ENCODE measurements at places on chromosomes 5 and 9. TPM values are rescaled to one million over a fixed set of nuclear protein-coding genes. Genes with fewer than 3 reads are reported as not detected.

DNA sequence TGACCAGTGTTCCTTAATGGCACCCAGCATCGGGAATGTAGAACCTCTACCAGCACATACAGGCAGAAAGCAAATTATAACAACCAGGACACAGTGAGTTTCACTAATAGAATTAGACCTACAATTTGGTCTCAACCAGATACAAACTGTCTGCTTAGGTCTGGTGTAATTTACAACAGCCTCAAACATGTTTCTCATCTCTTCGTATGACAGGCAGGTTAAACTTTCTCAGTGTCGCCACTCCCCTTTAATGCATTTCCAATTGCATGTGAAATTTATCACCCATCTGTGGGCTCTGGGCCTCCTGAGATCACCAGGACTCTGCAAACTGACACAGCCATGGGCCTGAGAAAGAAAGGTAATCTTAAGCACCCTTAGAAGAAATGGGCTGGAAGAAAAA, 218.7 kb downstream of the DCP2 start:
- no peak for DNase-seq

DNA sequence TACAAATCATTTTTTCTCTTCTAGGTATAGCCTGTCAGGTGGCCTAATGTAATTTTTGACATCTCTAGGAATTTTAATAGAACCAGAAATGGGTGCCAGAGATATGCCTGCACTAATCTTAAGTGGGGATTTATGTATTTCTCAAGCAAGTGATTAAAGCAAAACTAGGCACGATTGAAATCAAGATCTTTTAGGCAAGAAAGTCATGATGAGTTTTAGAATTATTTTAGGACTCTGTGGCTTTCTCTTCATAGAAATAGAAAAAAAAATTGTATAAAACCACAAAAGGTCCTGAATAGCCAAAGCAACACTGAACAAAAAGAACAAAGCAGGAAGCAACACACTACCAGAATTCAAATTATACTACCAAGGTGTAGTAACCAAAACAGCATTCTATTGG, 952 bp upstream of the AMACR start:
- DNase-seq, result no peak

DNA sequence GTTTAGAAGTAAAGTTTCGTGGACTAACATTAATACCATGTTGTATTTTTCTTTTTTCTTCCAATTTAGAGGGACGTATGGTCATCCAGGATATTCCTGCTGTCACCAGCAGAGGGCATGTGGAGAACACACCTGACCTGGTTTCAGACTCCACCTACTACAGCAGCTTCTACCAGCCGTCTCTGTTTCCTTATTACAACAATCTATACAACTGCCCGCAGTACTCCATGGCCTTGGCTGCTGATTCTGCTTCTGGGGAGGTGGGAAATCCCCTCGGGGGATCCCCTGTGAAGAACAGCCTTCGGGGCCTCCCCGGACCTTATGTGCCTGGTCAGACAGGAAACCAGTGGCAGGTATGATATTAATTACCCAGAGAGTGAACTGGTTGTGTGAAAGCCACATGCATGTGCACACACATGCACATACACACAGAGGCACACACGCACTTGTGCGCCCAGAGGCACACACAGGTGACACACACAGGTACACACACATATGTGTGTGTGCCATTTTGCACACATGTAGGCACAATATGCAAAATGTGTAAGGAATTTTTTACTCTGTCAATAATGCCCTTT, 52.4 kb downstream of the DMRT1 start:
- DNase-seq, result peak; percentile 80

The HTR1A gene
- not detected for total RNA-seq

DNA sequence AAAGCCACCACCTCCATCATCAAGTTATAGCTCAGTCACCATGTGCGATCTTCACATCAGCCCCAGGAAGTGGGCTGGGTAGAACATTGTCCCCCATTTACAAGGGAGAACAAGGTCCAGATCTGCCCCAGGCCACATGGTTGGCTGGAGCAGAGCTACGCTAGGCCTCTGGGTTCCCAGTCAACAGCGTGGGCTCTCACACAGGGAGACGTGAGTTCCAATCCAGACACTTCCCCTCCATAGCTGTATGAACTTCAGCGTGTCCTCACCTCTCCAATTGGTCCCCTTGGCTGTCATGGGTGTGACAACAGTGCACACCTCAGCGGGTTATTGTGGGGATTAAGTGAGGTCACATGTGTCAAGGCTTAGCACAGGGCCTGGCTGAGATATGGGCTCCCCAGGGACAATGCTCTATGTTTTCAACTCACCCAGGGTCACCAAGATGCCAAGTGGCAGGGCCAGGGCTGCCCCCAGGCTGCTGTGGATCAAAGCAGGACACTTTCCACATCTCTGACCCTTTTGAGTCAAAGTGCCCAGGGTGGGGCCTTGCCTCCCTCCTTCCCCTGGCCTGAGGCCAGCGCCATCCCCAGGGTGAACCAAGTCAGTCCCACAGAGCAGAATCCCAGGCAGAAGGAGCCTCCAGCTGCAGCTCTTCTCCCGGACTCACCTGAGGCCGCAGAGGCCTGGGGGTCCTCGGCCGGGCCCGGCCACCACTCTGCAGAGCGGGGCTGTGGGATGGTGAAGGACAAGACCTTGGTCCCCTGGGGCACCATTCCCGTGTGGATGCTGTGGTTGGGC, 19.8 kb downstream of the AKNA start:
- DNase-seq, result no peak

The DPP7 gene
- 22.8 TPM for total RNA-seq

DNA sequence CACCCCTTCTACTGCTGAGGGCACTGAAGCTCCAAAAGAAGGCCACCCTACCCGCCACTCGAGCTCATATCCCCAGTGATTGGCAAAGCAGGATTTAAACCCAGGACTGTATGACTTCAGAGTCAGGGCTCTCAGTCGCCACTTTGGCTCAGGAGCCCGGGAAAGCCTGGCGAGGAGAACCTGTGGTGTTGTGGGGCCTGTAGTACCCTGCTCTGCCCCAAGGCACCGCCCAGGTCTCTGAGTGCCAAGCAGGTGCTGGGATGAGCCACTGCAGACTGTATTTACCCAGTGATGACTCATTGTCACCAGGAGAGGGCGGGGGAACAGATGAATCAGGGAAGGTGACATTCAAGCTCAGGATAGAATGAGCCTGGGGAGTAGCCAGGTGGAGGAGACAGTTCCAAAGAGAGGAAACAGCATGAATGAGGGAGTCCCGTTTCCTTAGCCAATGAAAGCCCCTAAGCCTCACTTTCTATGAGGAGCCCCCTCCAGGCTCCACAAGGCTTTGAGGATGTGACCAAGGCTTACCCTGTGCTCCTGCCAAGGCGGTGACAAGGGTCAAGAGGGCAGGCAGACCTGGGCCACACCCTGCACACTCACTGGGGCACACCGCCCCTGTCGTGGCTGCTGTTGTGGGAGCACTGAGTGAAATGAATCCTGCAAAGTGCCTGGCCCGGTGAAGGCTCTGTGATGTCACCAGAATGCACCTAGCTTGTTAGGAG, 17.8 kb upstream of the DPM2 start:
- peak; percentile 78 for DNase-seq

Data from tongue (tissue), 3 donors.